Omental fat pad (tissue), 4 donors: ENCODE measurements at places on chromosomes 2 and 18.

GRCh38 chr2:236512902-236513435, 56.7 kb upstream of the ACKR3 start:
- no peak for DNase-seq

DNA sequence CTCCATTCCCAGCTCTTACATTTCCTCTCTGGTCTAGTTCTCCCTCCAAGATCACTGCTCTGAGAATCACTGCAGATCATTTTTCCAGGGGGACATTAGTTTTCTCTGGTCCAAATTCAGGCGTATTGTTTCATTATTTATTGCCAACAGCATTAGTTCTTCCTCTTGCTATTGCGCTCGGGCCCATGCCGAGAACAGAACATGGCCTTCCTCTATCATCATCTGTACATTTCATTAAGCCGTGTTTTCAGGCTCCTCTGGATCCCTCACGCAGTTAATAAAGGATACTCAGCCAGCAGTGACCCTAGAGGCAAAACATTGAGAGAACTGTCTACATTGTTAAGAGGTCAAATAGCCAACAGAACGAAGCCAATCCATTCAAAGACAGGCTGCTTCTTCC, 63.9 kb downstream of the CCBE1 start:
- DNase-seq = no peak

DNA sequence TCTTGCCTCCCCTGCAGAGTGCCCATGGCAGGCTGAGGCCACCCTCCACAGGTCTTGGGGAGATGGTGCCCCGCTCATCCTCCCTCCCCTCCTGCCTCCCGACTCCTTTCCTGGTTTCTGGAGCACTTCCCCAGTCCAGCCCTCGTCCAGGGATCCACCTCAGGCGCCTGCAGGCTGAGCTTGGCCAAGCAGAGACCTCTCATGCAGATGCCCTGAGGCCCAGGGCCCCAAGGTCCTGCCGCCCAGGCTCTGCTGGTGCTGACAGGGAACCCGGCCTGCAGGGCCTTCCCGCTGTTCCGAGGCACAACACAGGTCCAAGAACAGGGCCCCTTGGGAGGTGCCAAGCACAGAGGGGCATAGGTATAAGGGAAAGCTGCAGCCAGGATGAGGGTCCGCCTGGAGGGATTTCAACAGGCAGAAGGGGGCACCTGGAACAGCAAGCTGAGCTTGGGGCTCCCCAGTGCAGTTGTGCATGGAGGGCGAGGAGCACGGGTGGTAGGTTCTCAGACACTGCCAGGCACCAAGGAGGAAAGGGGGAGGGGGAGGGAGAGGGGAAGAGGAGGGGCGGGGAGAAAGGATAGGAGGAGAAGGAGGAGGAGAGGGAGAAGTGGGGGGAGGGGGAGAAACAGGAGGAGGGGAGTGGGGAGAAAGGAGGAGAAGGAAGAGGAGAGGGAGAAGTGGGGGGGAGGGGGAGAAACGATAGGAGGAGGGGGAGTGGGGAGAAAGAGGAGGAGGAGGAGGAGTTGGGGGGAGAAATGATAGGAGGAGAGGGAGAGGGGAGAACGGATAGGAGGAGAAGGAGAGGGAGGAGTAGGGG, 1.2 kb upstream of the ANO7 start:
- DNase-seq = no peak

DNA sequence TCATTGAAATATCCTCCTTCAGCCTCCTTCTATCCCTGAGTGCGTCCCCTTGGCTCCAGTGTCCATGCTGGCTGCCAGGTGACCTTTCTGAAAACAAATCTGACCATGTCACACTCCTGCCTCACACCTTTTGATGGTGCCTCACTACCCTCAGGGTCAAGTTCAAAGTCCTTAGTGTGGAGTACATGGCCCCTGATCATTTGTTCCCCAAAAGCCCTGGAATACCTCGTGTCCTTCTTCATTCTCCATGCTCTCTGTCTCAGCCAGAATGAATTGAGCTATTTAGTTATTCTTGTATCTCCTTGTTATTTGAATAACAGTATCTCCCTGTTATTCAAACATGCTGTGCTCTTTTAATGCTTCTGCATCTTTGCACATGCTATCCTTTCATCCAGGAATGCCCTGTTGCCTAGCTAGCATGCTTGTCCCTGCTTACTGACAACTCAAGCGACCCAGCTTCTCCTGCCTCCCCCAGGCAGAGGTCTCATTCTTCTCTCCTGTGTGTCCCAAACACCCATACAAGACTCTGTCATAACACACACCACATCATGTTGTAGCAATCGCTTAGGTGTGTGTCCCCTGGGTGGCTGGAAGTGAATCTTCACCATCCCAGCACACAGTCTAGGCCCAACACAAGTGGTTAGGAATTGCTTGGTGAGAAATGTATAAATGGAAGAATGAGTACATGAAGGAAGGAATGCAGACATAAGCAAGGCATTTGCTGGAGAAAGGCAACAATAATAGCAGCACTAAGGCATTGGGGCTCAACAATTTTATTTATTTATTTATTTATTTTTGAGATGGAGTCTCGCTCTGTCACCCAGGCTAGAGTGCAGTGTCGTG, 144.0 kb downstream of the DDX1 start:
- DNase-seq = no peak

DNA sequence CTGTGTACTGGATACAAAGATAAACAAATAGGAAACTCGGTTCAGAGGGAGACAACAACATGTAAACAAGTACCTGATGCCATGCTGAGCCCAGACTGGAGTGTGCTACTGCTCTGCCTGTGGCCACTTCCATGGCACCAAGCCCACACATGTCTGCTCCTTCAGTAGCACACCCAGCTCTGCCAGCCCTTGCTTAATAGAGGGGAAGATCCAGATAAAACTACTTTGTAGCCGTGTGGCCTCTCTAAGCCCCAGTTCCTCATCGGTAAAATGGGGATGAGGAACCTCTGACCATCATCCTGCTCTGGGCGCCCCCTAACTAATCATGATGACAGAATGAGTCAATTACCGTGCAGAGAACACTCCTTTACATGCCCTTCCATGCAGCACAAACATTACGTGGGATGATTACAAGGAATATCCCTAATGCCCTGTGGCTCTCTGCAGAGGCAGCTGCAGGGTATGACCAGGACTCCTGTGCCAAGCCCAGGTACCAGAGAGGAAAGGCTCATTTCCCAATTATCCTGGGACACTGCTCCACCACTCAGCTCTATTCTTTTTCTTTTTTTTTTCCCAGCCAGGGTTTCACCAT, 34.9 kb downstream of the DNMT3A start:
- DNase-seq = no peak

DNA sequence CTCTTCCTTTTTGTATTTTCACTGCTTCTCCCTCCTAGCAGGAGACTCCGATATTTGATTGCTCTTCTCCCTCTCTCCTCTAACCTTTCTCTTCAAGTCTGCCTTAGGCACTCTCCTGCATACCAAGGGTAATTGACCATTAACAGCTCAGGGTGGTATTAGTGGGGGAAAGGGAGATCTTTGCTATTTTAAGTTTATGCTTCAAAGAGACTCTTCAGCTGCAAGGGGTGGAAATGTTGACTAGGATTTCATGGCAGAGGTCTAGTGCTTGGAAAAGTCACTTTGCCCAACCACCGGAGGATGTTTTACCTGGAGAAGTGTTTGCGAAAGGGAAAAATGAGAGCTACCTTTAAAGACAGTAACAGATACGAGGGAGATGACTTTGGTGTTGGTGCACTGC, 453.7 kb downstream of the SLC4A3 start:
- no peak for DNase-seq

- DNase-seq = no peak
These were observed 37.1 kb downstream of the BCL2L11 start for GRCh38 chr2:111157798-111158197.

DNA sequence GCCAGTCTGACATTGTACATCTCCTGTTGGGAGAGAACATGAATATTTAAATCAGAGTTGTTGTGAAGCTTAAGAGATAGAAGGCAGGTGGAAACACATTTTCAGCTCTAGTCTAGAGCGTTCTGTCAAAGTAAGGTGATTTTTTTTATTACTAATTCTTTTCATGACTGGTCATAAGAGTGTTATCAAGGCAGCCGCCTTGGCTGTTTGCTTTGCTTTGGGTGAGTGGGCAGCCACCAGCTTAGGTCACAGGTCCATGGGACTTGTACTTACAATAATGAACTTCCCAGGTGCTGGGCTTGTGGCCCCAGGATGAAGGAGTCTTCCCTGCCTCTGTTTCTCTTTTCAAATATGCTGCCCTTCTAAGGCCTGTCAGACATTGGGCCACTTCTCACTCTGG, 256.3 kb downstream of the SRBD1 start:
- no peak for DNase-seq

DNA sequence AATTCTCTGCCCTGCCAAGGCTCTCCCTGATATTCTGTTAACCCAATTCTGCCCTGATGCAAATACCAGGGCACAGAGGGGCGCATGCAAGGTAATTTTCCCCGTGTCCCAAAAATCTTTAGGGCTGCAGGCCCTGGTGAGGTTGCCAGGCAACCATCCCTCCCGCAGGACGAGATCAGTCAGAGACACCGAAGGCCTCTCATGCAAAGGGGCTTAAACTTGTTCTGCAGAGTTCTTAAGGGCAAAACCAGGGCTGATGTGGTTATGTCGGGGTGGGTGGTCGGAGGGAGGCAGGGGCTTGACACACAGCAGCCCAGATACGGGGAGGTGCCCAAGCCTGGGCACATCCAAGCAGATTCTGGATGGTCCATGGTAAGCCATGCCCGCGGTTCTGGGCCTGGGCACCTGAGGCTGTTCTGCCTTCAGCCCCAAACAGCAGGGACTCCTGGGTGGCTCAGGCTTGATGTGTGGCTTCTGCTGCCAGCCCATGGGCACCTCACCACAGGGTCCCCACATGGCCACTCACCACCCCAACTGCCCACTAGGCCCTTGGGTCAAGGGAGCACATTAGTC, 27.2 kb downstream of the STEAP3 start:
- no peak for DNase-seq

DNA sequence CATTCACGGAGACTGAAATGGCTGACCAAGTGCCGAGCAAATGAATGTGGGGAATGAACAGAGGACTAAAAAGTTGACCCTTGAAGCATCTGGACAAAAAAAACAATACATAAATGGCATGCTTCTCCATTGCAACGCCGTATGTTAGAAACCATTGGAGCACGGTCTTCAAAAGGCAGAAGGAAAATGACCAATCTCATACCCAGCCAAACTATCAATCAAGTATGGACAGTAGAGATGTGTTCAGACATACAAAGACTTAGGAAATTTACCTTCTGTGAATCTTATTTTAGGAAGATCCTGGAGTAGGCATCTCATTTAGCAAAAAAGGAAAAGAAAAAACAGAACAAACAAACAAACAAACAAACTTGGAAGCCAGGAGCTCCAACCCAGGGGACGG, 44.5 kb downstream of the HS6ST1 start:
- DNase-seq = no peak

GRCh38 chr2:230762317-230762896, 49.8 kb downstream of the CAB39 start:
- no peak for DNase-seq

DNA sequence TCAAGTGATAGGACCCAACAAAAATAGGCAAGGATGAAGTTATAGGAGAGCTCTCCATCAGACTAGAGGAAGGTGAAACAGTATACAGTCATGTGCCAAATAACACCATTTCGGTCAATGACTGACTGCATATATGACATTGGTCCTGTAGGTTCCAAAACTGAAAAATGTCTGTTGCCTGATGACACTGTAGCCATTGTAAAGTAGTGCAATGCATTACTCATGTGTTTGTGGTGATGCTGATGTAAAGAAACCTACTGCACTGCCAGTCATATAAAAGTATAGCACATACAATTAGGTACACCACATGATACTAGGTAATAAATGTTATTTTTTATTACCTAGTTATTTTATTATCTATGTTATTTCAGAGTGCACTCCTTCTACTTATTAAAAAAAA, 147.9 kb downstream of the GREB1L start:
- no peak for DNase-seq

DNA sequence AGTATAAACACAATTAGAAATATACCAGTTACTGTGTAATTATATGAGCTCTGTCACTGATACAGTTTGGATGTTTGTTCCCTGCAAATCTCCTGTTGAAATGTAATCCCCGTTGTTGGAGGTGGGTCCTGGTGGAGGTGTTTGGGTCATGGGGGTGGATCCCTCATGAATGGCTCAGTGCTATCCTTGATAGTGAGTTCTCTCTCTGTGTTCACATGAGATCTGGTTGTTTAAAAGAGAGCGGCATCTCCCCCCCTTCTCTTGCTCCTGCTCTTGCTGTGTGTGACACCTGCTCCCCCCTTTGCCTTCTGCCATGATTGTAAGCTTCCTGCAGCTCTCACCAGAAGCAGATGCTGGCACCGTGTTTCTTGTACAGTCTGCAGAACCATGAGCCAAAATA, 24.1 kb downstream of the MTX2 start:
- DNase-seq = no peak

DNA sequence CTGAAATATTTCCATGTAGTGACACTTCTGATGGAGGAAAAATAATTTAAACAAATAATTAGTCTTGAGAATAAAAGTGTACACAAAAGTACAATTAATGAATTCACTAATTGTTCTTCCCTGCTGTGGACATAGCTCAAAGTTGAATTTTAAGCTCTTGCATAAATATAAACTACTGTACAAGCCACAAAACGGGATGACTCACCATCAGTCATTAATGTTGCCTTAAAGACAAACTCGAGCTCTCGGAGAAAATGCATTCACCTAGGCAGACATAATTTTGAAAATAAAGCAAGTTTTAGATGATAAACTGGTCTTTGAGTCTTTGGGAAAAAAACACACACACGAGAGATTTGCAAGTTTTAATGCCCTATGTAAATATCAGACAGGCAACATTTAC, 436.4 kb downstream of the ZNF521 start:
- no peak for DNase-seq

- no peak for DNase-seq
These were observed 46.9 kb upstream of the USP14 start for GRCh38 chr18:111306-112014.

DNA sequence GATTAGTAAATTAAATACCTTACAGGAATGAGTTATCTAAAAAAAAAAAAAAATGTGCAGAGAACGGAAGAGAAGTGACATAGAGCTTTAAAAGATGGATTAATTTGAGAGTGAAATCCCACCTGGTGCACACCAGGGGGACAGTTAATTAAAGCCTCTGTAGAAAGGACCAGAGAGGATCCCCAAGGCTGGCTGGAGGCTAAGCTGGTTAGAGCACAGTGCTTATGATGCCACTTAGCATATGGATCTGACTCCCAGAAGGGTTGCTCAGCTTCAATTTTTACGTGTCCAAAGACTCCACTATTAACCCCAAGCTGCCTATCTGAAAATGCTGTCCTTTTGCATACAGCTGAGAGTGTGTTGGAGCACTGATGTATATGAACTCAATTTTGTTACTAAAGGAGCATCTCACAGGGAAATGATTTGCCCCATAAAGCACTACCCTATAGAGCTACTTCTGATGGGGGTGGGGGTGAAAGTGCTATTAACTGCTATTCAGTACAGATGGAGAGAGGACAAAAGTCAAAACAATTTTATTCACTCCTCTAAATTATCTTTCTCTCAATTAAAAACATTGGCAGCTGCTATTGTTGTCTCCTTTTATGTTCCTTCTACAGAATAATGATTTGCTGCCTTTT, 15.2 kb upstream of the SLC8A1 start:
- no peak for DNase-seq
